ENCODE measurements at places on chromosomes 2 and 18.
A peak's percentile ranks its signal among the peaks of the same experiment; 100 is the strongest.

DNA sequence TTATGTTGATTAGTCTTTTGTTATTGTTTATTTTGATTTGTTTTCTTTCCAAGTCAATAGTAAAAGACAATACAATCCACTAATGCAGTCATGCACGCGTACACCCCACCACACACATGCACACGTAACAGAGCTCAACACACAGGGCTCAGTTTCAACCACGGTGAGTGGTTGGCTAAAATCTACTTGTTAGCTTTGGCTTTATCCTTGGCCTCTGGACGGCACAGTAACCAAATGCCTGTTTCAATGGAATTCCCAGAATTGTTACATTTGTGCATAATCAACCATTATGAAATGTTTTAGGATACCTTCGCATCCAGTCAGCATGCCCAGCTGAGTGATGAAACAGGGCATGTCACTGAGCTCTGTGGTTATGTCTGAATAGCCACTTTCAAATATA is 53.2 kb downstream of the NYAP2 start:
- no peak for DNase-seq

GRCh38 chr2:94982675-94983074 is 42.8 kb upstream of the MAL start:
- no peak for DNase-seq

- DNase-seq: no peak
Measured at GRCh38 chr2:127014630-127015029, 92.3 kb downstream of the BIN1 start.

- peak; percentile 45 for DNase-seq
Measured at GRCh38 chr2:15560140-15560987, 770 bp downstream of the NBAS start.

DNA sequence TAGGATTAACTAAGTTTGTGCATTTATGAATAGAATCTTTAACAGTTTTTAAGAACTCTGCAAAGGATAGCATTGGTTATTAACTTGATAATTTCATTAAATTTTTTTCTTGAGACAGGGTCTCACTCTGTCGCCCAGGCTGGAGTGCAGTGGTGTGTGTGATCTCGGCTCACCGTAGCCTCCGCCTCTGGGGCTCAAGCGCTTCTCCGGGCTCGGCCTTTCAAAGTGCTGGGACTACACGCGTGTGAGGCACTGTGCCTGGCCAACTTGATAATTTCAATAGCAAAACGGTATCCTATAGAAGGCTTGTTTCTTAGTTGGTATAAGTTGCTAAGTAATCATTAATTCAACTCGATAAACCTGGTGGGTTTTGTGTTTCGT is 38.0 kb downstream of the ADNP2 start:
- no peak for DNase-seq

DNA sequence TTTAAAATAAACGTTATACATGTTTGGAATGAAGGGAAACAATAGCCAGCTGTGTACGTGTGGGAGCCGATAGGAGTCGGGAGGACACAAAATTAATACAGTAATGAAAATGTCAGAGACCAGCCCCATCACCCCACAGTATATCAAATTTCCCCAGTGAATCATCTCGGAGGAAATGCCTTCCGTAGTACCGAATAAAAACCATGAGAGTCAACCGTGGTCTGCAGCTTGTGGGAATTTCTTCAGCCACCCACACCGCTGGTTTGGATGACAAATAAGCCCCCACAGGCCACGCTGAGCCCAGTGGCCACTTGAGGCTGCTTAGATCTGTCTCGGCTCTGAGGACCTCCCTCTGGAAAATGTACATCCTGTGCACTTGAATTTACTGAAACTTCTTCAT is 133.7 kb downstream of the COL6A3 start:
- no peak for DNase-seq

DNA sequence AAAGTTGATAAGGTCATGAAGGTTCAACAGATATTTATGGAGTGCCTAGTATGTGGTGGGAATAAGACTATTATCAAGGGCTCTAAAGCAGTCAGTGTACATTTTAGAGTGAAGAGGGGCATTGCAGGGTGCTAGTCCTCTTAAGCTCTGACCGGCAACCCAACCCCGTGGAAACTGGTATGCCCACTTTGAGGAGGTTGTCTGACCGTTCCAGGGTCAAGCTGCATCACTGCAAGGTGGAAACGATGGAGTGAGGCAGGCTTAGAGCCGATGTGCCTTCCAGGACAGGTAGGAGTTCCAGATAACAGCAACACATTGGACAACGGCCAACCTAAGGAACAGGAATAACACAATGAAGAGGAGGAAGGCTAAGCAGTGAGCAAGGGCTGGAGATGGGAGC is 1.4 kb upstream of the UCN start:
- DNase-seq: no peak

DNA sequence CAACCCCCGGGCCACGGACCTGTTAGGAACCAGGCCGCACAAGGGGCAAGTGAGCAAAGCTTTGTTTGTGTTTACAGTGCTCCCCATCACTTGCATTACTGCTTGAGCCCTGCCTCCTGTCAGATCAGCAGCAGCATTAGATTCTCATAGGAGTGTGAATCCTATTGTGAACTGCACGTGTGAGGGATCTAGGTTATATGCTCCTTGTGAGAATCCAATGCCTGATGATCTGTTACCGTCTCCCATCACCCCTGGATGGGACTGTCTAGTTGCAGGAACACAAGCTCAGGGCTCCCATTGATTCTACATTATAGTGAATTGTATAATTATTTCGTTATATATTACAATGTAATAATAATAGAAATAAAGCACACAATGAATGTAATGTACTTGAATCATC is 125.6 kb downstream of the FMNL2 start:
- DNase-seq: no peak

- DNase-seq: no peak
Measured at GRCh38 chr2:120539937-120540718, 194.2 kb downstream of the INHBB start.

- no peak for DNase-seq
Measured at GRCh38 chr2:112181571-112182290, 43.5 kb downstream of the FBLN7 start.

DNA sequence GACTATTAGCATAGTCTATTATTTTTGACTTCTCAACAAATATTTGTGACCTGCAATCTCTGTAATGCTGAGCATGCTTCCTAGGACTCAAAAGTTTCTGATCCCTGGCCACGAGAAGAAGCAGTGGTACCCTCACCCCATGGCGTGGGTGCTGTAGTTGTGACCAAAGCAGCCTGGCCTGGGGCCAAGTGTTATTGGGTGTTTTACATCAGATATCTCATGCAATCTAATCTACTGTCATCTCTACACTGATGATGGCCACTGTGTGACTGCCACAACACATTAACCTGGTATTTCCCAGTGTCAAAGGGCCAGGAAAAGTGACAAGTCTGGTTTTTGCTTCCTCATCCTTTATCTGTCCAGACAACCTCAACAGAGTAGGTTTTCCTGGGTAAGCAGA is 80.8 kb upstream of the WIPF1 start:
- no peak for DNase-seq
